ENCODE measurements at places on chromosomes 1 and 21. TPM values are rescaled to one million over a fixed set of nuclear protein-coding genes. Genes with fewer than 3 reads are reported as not detected.

GSTM5 gene
- total RNA-seq: 5.5 TPM

GRCh38 chr1:29713857-29714256, 477.5 kb downstream of the PTPRU start:
- H3K4me1 ChIP-seq: no peaks in the 10 kb centered on the region
- H3K36me3 ChIP-seq: no peaks in the 10 kb centered on the region
- no peak for DNase-seq
- no peaks in the 10 kb centered on the region for H3K27me3 ChIP-seq

DNA sequence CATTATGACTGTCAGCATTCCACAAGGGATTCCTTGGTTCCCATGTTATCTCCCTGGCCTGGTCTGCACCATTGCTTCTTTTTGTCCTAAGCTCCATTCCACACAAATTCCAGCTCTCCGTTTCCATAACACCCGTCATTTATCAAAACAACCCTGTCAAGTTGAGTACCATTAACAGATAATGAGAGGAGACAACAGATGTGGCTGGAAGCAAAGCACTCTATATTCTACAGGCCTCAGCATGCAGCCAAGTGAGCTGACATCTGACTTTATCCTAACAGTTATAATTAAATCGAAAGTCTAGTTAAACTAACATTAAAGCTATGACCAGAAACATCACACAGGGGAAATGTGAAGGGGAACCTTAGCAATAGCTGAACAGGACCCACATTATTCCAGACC, 110.4 kb downstream of the RERE start:
- H3K4me3 ChIP-seq: no peak overlapping the region
- H3K4me1 ChIP-seq: peaks cover 24% of the 10 kb centered on the region
- no peak for DNase-seq

GADD45A gene
- 8.5 TPM for total RNA-seq

F3 gene
- total RNA-seq: 38.9 TPM

DNA sequence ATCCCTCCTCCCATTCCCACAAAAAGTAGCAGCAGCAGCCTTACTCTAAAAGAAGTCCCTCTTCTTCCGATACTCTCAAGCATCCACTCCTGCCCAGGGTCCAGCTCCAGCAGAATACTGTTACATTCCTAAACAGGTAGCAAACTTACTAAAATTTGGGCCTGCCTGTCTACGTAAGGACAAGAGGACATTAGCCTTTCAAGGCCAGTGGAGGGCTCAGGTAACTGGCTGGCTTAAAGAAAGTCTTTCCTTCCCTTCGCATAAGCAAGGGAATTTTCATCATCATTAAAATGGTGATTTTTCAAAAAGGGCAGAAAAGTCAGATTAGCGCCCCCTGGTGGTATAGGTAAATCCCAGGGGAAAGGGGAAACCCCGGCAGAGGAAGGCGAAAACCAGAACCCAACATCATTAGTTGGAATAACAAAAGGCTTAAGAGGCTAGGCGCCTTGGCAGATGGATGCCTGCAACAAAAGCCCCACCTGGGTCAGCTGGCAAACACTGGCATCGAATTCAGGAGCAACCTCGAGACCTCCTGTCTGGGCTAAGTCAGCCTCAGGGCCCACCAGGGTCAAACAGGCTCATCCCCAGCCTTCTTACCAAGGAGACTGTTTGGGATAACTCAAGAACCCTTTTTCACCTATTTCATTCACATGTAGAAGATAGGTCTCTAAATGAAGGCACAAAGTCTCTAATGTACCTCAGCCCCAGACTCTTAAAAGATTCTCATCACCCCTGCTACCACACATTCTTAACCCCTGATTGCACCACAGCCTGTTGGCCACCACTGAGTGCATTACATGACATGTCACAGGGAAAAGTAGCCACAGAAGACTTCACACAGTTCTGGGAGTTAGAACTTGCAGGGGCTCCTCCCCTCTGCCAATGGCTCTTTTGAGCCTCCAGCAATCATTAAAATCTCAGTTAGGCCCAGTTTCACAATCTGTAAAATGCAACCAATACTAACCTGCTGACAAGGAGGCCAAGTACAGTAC, 36.7 kb downstream of the ERI3 start:
- no peak overlapping the region for H3K27ac ChIP-seq
- no peaks in the 10 kb centered on the region for H3K36me3 ChIP-seq
- H3K4me1 ChIP-seq: no peaks in the 10 kb centered on the region
- no peak for DNase-seq
- H3K4me3 ChIP-seq: no peak overlapping the region

- H3K27ac ChIP-seq: no peak overlapping the region
- DNase-seq: no peak
- H3K4me1 ChIP-seq: no peaks in the 10 kb centered on the region
- no peaks in the 10 kb centered on the region for H3K27me3 ChIP-seq
- no peaks in the 10 kb centered on the region for H3K36me3 ChIP-seq
- no peak overlapping the region for H3K4me3 ChIP-seq
These were observed 22.0 kb downstream of the SELL start for GRCh38 chr1:169689395-169689794.

DNA sequence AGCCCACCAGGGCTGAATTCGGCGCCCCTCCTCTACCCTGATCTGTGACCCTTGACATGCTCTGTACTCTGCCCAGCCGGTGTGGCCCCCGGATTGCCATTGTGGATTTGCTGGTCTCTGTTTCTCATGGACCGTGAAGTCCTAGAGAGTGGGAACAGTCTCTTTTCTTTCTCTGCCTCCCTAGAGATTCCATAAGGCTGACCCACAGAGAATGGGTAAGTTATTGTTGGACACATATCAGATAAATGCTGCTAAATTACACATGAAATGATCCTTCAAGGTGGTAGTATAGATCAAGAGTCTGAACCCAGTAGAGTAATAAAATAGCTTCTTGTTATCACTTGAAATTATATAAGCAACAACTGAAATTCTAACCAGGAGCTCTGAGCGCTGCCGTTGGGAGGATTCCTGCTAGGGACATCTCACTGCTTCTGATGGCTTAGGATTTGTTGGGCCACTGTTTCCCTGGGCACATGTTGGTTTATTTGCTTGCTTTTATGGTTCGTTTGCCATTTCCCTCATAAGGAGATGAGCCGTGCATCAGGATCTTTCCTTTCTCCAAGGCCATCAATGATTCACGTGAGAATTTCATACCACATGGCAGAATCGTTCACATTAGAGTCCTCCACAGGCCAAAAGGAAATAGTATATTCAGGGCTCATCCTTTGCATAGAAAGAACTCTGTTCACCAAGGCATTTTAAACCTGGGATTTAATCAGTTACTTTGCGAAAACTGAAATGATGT, 111.9 kb downstream of the ZBTB18 start:
- no peaks in the 10 kb centered on the region for H3K4me1 ChIP-seq
- DNase-seq: no peak
- H3K4me3 ChIP-seq: no peak overlapping the region
- no peaks in the 10 kb centered on the region for H3K27me3 ChIP-seq
- no peak overlapping the region for H3K27ac ChIP-seq

- no peak overlapping the region for H3K4me3 ChIP-seq
- DNase-seq: no peak
- no peaks in the 10 kb centered on the region for H3K27me3 ChIP-seq
- no peaks in the 10 kb centered on the region for H3K36me3 ChIP-seq
- H3K4me1 ChIP-seq: peaks cover 20% of the 10 kb centered on the region
These were observed 6.8 kb downstream of the HAO2 start for GRCh38 chr1:119375366-119375765.

- peak within 1 kb of the TSS; percentile 81 for H3K4me3 ChIP-seq
- DNase-seq: no peak
- H3K36me3 ChIP-seq: no peaks in the 10 kb centered on the region
- peak within 1 kb of the TSS; percentile 11 for H3K27ac ChIP-seq
- peaks cover 21% of the 10 kb centered on the region for H3K4me1 ChIP-seq
These were observed at the start of gene RCSD1 for GRCh38 chr1:167629681-167630567. TSS of gene RCSD1 (plus strand) at chr1:167630232. CDS start at chr1:167630424, 192 bp downstream.

KPRP gene
- total RNA-seq: not detected

DNA sequence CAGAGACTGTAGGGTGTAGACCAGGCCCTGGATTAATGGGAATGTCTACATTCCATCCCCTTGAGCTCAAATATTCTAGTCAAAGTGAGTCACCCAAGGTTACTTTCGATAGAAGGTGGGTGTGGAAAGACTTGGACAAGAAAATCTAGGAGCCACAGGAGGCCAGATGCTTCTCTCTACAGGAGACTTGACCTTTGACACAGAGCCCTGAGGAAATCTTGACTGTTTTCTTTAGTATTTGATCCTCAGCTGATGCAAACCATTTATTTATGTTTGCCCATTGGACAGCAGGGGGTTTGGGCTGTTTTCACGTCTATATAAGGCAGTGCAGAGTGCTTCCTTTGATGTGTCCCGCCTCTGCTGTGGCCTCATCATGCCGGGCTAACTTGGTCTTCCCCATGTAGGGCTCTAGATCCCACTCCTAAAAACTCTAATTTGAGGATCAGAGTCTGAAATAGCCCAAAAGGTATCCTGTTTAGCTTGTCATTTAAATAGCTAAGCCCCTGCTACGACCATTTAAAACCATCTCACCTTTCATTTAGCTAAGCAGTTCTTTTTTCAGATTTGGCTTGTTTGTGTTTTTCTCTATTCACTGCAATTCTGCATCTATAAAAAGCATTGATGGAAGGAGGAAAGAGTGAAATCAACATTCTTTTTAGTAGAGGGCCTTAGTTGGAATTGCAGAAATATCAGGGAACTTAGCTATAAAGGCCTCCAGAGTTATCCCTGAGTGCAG, 15.5 kb upstream of the MAP3K7CL start:
- H3K36me3 ChIP-seq: no peaks in the 10 kb centered on the region
- H3K27me3 ChIP-seq: no peaks in the 10 kb centered on the region
- no peaks in the 10 kb centered on the region for H3K4me1 ChIP-seq
- no peak for DNase-seq
- H3K4me3 ChIP-seq: no peak overlapping the region

DNA sequence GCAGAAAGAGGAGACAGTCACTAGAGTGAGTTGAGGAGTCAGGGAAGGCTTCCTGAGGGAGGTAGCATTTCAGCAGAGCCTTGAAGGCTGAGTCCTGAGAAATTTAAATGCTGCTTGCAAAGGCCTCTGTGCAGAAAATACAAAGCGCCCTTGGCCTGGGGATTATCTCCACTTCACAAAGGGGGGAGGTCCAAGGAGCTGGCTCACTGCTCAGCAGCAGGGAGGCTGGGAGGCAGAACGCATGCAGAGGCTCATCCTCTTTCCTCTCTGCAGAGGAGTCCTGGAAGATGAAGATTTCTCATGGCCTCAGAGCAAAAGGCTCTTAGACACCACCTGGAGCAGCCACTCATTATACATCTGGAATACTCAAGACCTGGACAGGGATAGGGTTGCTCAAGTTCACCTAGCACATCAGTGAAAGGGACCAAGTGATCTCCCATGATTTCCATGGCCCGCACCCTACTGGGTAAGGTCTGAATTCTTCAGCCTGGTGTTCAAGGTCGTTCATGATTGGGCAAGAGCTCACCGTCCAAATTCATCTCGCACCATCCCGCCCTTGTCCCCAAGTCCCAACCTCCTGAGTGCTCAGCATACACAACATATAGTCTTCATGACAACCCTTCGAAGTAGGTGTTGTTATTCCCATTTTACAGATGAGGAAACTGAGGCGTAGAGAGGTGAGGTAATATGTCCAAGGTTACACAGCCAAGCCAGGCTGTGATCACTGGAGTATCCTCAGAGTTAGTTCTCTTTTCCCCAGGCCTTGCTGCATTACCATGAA, 9.0 kb downstream of the SLC1A7 start:
- no peaks in the 10 kb centered on the region for H3K4me1 ChIP-seq
- no peaks in the 10 kb centered on the region for H3K27me3 ChIP-seq
- no peak overlapping the region for H3K27ac ChIP-seq
- H3K36me3 ChIP-seq: no peaks in the 10 kb centered on the region

CFHR5 gene
- total RNA-seq: not detected

Measured in adrenal gland (tissue), 19 donors.